ENCODE measurements at places on chromosomes 3 and 15.

GRCh38 chr15:37004981-37005735 lies 95.2 kb downstream of the MEIS2 start:
- H3K36me3 ChIP-seq: peaks cover 11% of the 10 kb centered on the region
- no peak overlapping the region for H3K4me3 ChIP-seq
- H3K27ac ChIP-seq: no peak overlapping the region
- no peak for DNase-seq

- no peaks in the 10 kb centered on the region for H3K27me3 ChIP-seq
- peaks cover 3% of the 10 kb centered on the region for H3K4me1 ChIP-seq
- H3K4me3 ChIP-seq: no peak overlapping the region
- no peak overlapping the region for H3K27ac ChIP-seq
- DNase-seq: no peak
Measured at GRCh38 chr3:187973977-187974870, 179.7 kb upstream of the LPP start.

DNA sequence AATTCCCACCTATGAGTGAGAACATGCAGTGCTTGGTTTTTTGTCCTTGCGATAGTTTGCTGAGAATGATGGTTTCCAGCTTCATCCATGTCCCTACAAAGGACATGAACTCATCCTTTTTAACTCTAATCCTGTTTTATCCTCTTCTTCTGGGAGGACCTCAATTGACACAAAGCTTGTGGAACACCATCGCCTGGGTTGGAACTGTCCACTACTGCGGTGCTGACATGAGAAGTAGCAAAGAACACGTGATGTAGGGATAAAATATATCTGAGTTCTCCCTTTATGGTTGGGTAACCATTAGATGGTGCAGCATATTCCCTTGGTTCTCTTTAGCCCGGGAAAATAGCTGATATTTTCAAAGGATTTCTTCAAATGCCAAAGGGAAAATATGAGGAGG lies 105.3 kb upstream of the TOPAZ1 start:
- H3K4me3 ChIP-seq: no peak overlapping the region
- H3K27me3 ChIP-seq: no peaks in the 10 kb centered on the region
- H3K36me3 ChIP-seq: no peaks in the 10 kb centered on the region
- H3K27ac ChIP-seq: no peak overlapping the region
- no peaks in the 10 kb centered on the region for H3K4me1 ChIP-seq

GRCh38 chr3:139378587-139379241 lies 10.7 kb downstream of the COPB2 start:
- no peak overlapping the region for H3K27ac ChIP-seq
- H3K27me3 ChIP-seq: no peaks in the 10 kb centered on the region
- DNase-seq: no peak
- H3K4me1 ChIP-seq: peaks cover 17% of the 10 kb centered on the region

GRCh38 chr3:131172502-131173200 lies 146.0 kb downstream of the NEK11 start:
- H3K27me3 ChIP-seq: no peaks in the 10 kb centered on the region
- H3K36me3 ChIP-seq: peaks cover 13% of the 10 kb centered on the region
- no peak for DNase-seq
- no peaks in the 10 kb centered on the region for H3K4me1 ChIP-seq
- no peak overlapping the region for H3K4me3 ChIP-seq
